ENCODE measurements at places on chromosomes 2 and 18.

GRCh38 chr2:154914561-154914960 lies 216.1 kb downstream of the KCNJ3 start:
- no peak for DNase-seq

- DNase-seq, result no peak
Measured at GRCh38 chr2:40448476-40449079, 3.3 kb downstream of the SLC8A1 start.

- DNase-seq, result no peak
Measured at GRCh38 chr18:44937960-44938719, 257.5 kb downstream of the SETBP1 start.

DNA sequence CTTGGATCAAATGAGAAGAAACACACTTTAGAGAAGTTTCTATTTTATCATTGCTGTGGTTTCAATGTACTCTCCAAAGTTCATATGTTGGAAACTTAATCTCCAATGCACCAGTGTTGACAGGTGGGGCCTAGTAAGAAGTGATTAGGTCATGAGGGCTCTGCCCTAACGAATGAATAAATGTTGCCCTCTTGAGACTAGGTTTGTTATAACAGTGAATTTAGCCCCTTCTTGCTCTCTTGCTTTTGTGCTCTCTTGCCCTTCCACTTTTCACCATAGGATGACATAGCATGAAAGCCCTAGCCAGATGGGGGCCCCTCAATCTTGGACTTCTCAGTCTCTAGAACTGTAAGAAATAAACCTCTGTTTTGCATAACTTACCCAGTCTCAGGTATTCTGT lies 664.8 kb downstream of the DCC start:
- DNase-seq, result no peak

DNA sequence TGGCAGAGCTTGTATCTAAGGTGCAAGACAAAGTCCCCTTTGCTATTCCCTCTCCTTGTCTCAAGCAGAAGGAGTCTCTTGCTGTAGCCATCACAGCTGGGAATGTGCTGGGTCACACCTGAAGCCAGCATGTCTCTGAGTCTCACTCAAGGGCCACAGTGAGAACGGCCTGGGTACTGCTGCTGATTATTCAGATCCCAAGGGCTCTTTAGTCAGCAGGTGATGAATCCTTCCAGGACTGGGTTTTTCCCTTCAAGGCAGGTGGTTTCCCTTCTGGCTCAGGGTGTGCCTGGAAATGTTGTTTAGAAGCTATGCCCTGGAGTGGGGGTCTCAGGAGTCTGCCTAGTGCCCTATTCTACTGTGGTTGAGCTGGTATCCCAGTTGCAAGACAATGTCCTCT lies 356.3 kb downstream of the PARD3B start:
- no peak for DNase-seq

DNA sequence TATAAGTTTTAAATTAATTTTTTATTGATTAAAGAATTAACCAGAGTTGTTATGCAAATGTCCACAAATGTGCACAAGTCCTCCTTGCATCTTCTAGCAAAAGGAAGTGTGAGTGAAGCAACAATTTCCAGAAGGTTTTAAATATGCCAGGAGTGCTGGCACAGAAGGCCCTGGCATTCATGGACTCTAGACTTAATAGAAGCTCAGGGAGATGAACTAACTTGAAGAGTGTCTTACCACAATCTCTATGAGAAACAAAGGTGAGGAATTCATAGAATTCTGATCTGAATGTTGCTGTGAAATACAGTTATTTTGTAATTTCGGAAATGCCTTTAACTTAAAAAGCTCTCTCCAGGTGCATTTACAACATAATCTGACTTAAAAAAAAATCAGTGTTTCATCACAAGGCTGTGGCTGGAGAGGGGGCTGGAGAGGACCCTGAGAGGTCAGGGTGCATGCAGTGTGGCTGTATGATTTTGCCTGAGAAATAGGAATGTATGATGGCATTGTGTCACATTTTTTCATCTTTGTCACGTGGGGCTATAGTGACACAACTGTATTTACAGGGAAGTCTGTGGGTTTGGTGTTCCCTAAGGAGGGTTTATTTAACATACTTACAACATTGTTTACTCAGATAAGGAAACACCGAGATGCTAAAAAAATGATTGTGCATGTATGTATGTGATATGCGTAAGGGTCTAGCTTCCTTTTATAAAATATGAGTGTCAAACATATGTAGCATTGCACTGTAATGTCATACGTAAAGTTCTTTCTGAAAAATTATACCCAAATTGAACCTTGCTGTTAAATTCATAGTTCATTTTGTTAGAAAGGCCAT lies 66.2 kb downstream of the MAP4K4 start:
- no peak for DNase-seq

GRCh38 chr2:71469403-71470398 lies 16.3 kb downstream of the DYSF start:
- no peak for DNase-seq

GRCh38 chr2:205352593-205352992 lies 329.7 kb upstream of the NRP2 start:
- DNase-seq, result no peak

GRCh38 chr2:3172265-3172935 lies 205.2 kb downstream of the EIPR1 start:
- no peak for DNase-seq

DNA sequence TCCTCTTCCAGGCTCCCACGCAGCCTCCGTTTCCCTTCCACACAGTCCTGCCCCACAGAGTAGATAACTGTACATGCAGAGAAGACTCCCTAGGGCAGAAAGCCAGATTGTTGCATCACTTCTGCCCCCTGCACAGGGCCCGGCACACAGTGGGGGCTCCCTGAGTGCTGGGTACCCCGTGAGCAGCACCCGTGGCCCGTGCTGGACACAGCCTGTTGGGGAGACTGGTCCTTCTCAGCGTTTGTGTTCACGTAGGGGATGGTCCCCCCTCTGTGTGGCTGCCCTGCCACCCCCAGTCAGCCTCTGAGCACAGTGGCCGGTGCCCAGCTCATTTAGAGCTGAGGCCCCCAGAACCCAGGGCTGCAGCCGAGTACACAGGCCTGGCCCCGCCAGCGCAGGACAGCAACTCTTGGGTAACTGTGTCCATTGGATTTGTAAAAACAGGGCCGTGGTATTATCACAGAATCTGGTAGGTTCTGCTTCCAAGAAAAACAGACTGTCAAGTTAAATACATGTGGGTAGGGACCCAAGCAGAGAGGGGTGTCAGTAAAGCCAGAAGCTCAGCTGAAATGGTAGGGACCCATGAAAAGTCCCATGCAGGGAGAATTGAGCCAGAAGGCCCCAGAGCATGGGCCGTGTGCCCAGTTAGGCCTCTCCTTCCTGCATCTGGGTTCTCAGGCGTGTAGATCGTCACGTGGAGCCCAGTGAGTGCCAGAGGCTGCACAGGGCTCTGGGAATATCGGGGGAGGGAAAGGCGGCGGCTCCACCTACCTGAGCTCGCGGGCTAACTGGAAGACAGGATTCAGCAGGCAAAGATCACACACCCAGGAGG lies 257.3 kb downstream of the ATAD2B start:
- DNase-seq, result no peak

- DNase-seq, result no peak
Measured at GRCh38 chr18:25181581-25181980, 170.4 kb downstream of the ZNF521 start.

DNA sequence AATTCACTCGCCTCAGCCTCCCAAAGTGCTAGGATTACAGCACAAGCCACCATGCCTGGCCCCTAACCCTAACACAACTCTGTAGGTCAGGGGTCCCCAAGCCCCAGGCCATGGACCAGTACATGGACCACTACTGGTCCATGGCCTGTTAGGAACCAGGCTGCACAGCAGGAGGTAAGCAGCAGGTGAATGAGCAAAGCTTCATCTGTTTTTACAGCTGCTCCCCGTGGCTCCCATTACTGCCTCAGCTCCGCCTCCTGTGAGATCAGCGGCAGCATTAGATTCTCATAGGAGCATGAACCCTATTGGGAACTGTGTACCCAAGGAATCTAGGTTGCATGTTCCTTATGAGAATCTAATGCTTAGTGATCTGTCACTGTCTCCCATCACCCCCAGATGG lies 201.7 kb downstream of the NRP2 start:
- DNase-seq, result no peak

- DNase-seq, result no peak
Measured at GRCh38 chr2:29281086-29281915, 166.1 kb downstream of the CLIP4 start.

DNA sequence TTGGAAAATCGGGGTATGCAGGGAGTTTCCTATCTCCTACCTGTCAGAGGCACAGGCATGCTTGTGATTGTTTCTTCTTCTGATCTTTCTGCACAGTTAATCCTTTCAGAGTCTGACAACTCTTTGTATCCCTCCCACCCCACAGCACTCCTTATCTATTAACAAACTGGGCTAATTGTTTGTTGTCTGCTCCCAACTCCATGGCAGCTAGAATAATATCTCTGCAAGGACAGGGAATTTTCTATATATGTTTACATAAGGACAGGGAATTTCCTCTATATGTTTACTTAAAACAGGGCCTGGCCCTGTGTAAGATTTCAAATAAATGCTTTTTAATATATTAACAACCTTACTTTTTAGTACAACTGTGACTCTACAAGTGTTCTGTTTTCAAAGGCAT lies 36.0 kb upstream of the VRK2 start:
- DNase-seq, result no peak

DNA sequence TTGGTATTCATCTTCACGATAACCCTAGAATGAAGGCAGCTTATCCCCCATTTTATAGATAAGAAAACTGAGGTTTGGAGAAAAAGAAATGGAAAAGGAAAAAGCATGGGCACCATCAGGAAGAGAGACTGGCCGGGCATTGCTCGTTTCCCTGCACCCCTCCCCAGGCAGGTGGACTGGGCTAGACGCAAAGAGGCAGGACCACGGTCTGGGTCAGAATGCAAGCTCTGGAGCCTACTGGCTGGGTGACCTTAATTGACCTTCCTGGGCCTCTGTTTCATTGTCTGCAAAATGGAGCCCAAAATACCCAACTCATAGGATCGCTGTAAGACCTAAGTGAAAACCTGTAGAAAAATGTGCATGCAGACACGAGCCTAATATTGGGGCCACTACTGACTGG lies 135.3 kb upstream of the GLI2 start:
- no peak for DNase-seq

GRCh38 chr2:156864325-156864724 lies 393.2 kb upstream of the GALNT5 start:
- no peak for DNase-seq

DNA sequence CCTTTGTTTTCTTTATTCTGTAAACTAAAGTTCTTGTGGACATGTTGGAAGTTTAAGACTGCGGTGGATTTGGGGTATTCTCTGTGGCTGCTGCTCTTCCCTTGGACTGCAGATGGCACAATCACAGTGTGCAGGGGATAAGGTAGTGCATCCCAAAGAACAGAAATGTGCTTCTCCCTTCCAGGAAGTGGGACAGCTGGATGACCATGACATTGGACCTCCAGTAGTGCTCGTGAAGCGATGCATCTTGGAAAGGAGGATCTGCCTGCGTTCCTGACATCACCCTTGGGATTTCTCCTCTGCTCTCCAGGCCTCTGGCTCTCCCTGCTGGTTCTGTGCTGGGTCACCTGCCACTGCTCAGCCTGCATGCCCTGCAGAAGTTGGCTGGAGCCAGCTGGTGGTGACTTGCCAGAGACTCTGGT lies 109.9 kb downstream of the SLC4A3 start:
- DNase-seq, result no peak

GRCh38 chr18:69367104-69367503 lies 33.6 kb upstream of the DOK6 start:
- no peak for DNase-seq

- DNase-seq, result no peak
Measured at GRCh38 chr2:105176429-105176828, 65.1 kb upstream of the GPR45 start.

DNA sequence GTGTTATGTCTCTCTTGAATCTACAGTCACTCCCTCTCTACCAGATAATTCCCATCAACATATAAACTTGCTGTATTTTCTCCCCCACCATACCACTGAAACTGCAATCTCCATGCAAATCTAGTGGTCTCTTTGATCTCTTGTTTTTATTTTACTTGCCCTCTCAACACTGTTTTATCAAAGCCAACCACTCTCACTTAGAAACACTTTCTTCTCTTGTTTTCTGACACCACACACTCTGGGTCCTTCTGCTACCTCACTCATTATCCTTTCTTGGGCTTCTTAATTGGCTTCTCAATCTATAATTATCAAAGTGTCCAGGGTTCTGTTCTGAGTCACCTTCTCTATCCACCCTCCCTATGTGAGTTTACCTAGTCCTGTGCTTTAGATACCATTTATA lies 2.0 kb upstream of the MCFD2 start:
- DNase-seq, result no peak

DNA sequence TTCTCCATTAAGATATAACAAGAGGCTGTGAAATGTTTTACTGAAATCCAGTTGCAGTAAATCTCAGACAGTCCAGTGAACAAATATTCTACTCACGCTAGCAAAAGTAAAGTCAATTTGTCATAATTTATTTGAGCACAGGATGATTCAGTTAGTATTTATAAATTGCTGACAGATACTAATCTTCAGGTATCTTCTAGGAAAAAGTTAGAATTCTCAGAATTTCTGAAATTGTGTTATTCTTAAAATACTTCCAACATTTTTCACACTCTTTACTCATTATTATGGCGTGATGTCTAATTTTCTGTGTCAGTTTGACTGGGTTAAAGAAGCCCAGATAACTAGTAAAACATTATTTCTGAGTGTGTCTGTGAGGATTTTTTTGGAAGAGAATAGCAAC lies 460.2 kb upstream of the ACVR2A start:
- DNase-seq, result no peak

DNA sequence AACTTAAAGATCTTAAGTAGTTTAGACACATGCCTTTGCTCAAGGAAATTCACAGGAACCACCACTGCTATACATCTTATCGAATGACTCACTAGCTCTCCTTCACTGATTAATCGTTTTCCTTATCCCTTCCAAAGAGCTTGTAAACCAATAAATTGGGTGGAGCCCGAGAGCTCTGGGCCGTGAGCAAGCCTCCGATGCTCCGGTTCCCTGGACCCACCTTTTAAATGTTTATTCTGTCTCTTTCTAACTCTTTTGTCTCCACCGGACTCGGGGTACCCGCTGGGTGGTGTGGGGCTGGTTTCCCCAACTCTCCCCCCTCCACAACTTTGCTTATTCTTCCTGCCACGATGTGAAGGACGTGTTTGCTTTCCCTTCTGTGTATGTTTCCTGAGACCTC lies 292.9 kb upstream of the TMEFF2 start:
- no peak for DNase-seq

GRCh38 chr2:57693965-57694364 lies 352.6 kb upstream of the VRK2 start:
- no peak for DNase-seq

- no peak for DNase-seq
Measured at GRCh38 chr2:41197781-41198180, 745.9 kb upstream of the SLC8A1 start.

DNA sequence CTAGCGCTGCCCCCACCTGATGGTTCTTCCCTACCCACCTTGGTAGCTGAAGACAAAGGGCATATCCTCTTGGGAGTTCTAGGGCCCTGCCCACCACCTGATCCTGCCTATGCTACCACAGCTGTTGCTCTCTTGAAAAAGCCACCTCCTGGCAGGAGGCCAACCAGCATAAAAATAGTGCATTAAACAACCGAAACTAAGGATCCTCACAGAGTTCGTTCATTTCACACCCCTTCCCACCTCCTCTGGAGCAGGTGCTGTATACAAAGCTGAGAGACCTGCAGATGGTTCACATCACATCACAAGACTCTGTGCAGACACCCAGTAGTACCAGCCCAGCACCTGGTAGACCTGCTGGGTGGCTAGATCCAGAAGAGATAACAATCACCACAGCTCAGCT lies 1348.0 kb upstream of the TMEFF2 start:
- no peak for DNase-seq
